ENCODE measurements at places on chromosomes 11 and 22.
A peak's percentile ranks its signal among the peaks of the same experiment; 100 is the strongest.

- no peak for DNase-seq
Measured at GRCh38 chr22:27203276-27203660, 545.9 kb downstream of the MIAT start.

DNA sequence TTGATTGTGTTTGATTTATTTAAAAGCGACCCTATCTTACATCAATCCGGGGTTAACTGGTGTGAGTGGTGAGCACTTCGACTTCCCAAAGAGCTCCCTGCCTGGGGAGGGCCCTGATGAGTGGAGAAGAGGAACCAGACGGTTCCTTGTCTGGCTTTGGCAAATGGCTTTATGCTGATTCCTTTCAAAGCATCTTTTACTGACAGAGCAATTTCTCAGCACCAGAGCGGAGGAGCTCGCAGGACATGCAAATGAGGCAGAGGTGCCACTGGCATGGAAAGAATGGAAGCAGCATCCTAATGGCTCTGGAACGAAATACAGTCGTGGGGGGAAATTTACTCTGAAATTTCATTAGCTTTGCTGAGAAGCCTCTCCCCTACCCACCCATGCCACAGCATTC is 410.9 kb upstream of the B3GAT1 start:
- no peak for DNase-seq

DNA sequence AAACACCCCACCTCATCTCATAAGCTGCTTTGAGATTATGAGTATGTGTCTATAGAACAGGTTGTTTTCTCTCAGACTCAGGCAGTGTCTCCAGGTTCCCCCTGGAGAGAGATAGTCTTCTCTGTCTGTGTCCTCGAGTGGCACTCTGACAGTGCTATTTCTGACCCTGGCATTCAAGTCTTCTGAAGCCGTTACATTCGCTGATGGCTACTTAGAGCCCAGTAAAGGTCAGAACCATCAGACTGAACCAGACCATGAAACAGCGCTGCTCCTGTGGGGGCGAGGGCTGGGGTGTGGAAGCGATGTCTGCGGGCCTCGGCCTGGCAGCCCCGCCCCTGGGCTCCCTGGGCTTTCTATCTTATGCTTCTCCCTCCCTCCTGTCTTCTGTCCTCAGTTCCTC is 23.5 kb downstream of the SHISA8 start:
- DNase-seq, result no peak

DNA sequence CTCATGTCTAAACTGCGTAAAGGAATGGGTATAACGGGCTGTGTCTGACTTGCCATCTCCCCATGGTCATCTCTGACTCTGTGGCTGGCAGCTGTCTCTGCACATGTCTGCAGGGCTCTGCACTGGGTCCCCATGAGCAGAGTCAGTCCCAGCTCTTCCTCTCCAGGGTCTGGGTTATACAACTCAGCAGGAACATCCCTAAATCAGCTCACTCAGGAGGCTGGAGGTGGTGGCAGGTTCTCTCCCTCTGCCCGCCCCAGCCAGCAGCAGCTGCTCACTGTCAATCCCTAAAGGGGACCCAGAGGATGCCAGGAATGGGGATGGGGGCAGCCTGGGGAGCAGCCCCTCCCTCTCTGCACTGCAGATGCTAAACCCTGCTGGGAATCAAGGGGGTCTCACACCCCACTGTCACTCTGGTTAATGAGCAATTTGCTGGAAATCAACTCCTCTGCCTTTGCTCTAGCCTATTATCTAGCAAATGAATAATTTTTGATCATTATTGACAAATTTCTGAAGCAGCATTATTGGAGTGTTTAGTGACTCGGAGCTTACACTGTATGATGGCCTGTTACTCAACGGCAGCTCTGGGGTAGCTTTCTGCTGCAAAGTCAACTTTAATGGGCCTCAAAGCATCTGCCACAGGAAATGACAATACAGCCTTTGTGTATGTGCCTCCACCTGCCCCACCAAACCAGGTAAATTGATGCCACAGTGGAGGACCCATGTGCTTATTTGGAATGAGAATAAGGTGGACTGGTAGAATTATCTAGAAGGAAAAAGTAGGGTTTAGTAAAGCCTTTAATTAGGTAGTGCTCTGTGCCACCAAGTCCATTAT is 55.7 kb upstream of the SHANK2 start:
- DNase-seq, result no peak

DNA sequence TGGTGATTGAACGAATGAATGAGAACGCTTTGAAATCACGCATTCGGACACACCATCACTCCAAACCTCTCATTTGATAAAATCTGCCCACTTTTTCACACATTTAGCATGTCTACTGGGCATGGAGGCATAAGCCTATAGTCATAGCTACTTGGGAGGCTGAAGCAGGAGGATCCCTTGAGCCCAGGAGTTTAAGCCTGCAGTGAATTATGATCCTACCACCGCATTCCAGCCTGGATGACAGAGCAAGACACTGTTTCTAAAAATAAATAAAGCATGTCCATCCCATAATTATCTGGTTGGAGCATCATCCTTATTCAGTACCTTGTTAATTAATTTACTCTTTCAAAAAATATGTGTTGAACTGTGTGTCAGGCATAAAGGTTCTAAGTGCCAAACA is 3.3 kb upstream of the PICALM start:
- no peak for DNase-seq

DNA sequence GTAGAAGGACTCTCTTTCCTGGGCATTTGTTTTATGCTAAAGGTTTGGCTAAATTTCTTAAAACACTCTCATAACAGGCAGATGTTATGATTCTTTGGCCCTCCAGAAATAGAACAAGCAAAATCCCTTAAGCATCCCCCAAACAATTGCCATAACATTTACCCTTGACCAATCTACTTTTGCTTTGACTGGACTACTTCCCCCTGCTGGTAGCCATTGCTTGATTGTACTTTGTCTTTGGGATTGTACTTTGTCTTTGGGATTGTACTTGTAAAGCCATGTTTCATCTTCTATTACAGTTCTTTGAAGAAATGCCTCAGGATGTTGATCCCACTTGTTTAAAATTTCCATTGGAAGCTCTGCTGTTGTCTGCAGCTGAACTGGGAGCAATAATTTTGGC is 53.3 kb upstream of the GLYAT start:
- DNase-seq, result no peak

DNA sequence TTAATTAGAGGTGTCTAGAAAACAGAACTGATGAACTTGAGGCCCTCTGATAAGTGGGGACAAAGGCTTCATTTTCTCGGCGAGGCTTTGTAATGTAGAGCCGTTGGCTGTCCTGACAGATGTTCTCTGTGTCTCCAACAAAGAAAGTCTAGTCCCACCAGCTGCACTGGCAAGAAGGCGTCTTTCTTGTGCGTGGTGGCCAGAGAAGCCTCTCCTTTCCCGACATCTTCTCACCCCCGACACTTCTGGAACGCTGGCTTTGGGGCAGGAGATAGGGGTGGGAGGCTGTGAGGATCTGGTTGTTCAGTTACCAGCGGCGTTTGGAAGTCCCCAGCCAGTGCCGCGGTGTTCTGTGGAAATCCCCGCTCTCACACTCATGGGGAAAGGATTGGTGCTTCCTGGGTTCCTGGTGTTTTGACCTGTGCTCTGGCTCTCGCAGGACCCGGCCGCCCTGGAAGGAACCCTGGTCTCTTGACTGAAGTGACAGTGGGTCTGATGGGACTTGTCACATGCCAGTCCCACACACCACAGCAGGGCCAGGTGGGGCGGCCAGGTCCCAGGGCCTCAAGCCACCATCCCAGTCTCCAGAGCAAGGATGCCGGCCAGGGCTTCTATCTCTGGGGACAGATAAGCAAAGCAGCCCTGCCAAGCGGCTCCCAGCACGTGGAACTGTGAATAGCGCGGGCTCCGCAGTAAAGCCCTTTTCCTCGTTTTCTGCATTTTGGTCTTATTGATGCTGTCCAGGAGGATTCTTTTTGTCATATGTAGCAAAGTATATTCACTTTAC is 23.2 kb downstream of the FADS2 start:
- DNase-seq, result no peak

- DNase-seq, result no peak
Measured at GRCh38 chr22:46575911-46576555, 38.6 kb upstream of the CELSR1 start.

DNA sequence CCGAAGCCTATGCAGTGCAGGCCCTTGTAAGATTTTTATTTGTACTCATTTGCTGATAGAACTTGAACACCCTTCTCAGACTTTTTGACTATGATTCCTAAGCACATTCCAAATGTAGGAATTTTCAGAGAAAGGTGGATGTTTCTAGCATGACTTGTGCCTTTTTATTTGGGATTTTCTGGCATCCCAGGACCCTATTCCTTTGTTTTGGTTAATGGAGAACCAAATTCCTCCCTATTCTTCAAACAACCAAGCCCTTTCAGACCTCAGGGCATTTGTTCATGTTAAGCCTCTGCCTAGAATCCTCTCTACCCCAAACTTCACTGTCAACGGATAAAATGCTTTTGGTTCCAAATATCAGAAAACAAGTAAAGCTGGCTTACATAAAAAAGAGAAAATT is 371.1 kb downstream of the DDX10 start:
- no peak for DNase-seq

GRCh38 chr11:130087294-130087926 is 17.7 kb downstream of the APLP2 start:
- no peak for DNase-seq

- peak; percentile 21 for DNase-seq
Measured at GRCh38 chr11:61392981-61393595, 701 bp downstream of the TMEM216 start.
